ENCODE measurements at places on chromosomes 4 and X. TPM values are rescaled to one million over a fixed set of nuclear protein-coding genes. Genes with fewer than 3 reads are reported as not detected.

DNA sequence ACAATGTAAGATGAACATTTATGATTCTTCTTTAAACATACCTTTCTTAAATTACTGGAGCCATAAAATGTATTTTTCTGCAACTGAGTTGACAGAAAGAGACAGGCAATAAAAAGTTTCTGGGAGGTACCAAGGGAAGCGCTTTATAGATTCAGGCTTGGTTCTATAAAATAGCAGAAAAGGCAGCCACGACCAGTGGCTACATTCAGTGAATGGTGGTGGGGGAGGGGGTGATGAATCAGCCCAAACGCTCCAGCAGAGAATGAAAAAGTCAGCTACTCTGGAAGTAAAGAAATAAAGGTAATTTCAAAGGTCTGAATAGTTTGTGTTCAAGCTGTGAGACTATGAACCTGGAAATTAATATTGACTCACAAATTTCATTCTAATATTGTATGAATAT is 456.1 kb downstream of the KCTD8 start:
- no peak for DNase-seq

Gene FOXR2
- total RNA-seq = not detected

GRCh38 chr4:184284336-184284690 is 66.6 kb upstream of the ENPP6 start:
- no peak for DNase-seq

Gene BRS3
- total RNA-seq = not detected

Gene ELK1
- 13.3 TPM for total RNA-seq

GRCh38 chrX:4825550-4825949 is 1112.1 kb upstream of the PRKX start:
- no peak for DNase-seq

GRCh38 chrX:109844986-109845385 is 111.9 kb upstream of the ACSL4 start:
- no peak for DNase-seq

DNA sequence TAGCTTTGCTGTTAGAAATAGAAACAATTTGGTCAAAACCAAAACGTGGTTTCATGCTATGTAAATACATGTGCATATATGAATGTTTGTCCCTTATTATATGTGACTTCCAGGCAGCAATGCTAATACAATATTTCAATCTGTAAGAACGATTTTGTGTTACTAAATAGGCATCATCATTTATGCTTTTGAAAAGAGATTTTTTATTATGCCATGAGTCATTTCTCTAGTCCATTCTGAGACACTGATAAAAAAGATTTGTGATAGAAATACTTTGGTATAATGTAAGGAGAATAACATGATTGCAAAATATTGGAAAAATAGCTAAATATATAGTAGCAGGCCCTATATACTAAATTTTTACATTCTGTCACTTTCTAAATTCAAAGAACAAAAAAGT is 28.9 kb downstream of the SYNPO2 start:
- peak; percentile 39 for DNase-seq

Gene SPANXN3
- total RNA-seq = not detected

DNA sequence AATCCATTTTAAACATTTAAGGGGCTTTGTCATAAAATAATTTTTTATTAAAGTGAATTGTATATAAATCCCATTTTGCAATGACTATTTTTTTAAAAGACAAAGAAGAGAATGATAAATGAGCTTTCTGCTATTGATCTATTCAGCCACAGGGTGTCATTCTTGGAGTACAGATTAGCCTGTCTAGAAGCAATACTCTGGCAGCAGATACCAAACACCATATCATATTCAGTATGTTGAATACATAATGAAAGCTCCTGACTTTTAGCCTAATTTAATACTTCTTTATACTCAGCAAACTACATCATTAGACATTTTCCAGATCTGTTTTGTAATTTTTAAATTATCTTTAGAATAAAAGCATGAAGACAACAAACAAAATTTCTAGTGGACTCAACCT is 496.3 kb downstream of the PDGFC start:
- DNase-seq = peak; percentile 82

- DNase-seq = no peak
Observed at GRCh38 chr4:161907590-161907955, 256.2 kb downstream of the FSTL5 start.

- DNase-seq = peak; percentile 3
Observed at GRCh38 chr4:142036795-142037583, 400.6 kb downstream of the IL15 start.

Gene CXCL13
- total RNA-seq = not detected

- no peak for DNase-seq
Observed at GRCh38 chrX:100645106-100645505, 1.1 kb downstream of the SRPX2 start.

- no peak for DNase-seq
Observed at GRCh38 chrX:139290310-139290709, 240.2 kb upstream of the F9 start.

DNA sequence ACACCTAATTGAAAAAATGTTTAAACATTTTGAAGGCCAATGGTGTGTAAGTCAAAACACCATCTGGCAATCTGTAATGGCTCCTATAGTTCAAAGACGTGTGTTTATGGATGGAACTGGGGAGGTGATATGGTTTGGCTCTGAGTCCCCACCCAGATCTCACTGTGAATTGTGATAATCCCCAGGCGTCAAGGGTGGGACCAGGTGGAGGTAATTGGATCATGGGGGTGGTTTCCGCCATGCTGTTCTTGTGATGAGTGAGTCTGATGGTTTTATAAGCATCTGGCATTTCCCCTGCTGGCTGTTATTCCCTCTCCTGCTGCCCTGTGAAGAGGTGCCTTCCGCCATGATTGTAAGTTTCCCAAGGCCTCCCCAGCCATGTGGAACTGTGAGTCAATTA is 52.2 kb downstream of the ADRA2C start:
- no peak for DNase-seq

DNA sequence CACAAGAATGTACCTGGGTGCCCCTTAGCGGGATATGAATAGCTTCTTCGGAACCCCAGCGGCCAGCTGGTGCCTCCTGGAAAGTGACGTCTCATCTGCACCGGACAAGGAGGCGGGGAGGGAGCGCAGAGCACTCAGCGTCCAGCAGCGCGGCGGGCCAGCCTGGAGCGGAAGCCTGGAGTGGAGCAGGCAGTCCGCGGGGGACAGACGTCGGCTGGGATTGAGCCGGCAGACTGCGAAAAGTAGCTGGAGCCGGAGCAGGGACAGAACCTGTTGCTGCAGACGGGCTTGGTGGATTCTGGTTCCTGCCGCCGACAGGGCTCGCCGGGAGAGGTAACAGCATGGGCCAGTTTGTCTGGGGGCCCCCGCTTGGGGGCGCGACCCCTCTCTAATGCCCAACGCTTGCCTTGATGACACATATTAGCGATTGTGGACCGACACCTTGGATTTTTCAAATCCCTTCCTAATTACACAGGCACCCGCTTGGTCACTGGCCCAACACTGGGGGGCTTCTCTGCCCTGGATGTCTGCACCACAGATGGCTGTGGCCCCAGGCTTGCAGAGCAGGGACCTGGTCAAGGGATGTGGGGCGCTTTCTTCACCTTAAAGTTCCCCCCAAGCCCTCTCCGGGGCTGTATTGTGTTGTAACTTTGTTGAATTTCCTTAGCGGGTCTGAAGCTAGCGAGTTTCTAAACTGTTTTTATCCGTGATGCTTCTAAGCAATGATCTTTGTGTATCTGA is at the start of gene NPFFR2:
Gene NPFFR2 (plus strand): TSS at position 133 of the 741 bp plus-strand sequence. CDS start 96,592 bp downstream, outside the sequence.
- DNase-seq = peak; percentile 2

DNA sequence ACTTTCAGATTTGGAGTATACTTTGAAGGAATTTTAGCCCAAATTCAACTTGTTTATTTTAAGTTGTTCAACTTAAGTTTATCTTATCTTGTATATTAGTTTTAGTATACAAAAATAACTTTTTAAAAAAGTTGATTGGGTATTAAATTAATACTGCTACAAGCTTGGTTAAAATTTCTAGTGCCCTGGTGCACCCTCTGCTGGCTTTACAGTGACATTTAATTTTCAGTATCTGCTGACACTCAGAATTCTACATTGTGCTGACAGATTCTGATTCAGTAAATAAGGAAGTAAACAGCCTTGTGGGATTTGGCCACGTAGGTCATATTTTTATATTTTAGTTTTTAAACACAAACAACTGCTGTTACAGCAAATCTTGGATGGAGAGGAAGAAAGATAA is 2.9 kb downstream of the EDA start:
- peak; percentile 4 for DNase-seq

Gene RHOXF2
- total RNA-seq = not detected

Gene UFSP2
- total RNA-seq = 53.5 TPM

DNA sequence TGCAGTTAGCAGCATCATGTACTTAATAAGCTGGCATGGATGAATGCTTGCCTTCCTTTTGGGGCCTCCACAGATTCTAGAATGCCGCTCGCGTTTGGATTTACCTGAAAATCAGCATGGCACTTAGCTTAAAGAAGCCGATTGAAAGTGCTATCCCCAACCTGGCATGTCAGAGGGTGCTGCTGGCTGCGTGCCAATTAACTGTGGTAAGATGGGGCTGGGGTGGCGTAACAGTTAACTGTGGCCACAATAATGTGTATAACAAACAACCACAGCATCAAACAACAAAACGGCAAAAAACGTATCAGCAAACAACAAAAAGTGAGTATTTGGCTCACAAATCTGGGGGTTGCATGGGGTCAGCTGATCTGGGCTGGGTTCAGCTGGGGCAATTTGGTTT is 70.5 kb downstream of the CBLL2 start:
- no peak for DNase-seq

DNA sequence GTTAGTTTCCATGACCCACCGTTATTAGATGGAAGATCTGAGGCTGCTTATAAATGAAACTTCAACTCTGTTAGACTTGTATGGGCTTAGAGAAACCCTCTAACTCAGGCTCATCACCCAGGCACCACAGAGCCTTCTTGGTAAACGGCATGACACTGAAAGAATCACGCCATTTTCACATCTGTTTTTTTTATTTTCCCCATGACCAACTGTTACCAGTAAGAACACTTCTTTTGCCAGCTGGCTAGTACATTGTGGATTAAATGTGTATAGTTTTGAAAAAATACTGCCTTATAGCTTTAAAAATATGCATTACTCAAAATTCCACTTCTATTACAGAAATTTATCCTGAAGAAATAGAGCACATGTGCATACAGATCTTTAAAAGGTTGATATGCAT is 48.0 kb upstream of the APELA start:
- no peak for DNase-seq

Gene MAGEC3
- not detected for total RNA-seq

Gene AREG
- 0.54 TPM for total RNA-seq

Gene PPP3CA
- total RNA-seq = 64.4 TPM

GRCh38 chr4:65370709-65371108 is 299.6 kb downstream of the EPHA5 start:
- DNase-seq = no peak

GRCh38 chr4:161256716-161257115 is 907.1 kb downstream of the FSTL5 start:
- no peak for DNase-seq

- no peak for DNase-seq
Observed at GRCh38 chrX:6169407-6169806, 59.3 kb downstream of the NLGN4X start.

DNA sequence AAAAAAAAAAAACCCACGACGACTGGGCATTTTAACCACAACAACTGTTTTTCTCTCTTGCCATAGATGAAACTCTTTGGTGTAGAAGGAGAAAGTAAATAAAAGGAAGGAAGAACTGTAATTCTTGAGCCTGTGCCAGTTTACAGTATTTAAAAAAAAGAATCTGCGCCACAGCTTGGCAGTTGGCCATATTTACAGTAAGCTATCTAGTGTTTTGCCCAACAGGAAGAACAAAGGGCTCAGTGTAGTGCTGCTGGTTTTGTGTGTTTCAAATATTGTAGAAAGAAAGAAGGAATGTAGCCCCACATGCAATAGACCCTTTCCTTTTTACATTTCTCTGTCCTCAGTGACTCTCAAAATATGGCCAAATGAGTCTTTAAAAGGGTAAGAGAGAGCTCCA is 66.1 kb downstream of the NR3C2 start:
- DNase-seq = peak; percentile 36

- DNase-seq = no peak
Observed at GRCh38 chr4:39429476-39430334, 23.0 kb downstream of the KLB start.

Gene STBD1
- total RNA-seq = 3.6 TPM

Gene MBNL3
- total RNA-seq = 10.2 TPM

GRCh38 chrX:121307449-121307848 is 260.0 kb downstream of the GLUD2 start:
- peak; percentile 6 for DNase-seq

DNA sequence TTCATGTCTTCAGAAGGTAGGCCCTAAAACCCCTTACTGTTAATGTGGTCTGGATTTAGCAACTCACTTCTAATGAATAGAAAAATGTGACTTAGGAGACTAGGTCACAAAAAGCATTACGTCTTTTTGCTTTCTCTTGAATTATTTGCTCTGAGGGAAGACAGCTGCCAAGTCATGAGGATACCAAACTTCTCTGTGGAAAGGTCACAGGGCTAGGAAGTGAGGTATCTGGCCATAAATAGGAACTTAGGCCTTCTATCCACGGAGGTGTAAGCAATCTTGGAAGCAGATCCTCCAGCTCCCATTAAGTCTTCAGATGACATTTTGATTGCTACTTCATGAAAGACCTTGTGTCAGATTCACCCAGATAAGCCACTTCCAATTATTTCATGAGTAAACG is 120.6 kb downstream of the JADE1 start:
- no peak for DNase-seq

DNA sequence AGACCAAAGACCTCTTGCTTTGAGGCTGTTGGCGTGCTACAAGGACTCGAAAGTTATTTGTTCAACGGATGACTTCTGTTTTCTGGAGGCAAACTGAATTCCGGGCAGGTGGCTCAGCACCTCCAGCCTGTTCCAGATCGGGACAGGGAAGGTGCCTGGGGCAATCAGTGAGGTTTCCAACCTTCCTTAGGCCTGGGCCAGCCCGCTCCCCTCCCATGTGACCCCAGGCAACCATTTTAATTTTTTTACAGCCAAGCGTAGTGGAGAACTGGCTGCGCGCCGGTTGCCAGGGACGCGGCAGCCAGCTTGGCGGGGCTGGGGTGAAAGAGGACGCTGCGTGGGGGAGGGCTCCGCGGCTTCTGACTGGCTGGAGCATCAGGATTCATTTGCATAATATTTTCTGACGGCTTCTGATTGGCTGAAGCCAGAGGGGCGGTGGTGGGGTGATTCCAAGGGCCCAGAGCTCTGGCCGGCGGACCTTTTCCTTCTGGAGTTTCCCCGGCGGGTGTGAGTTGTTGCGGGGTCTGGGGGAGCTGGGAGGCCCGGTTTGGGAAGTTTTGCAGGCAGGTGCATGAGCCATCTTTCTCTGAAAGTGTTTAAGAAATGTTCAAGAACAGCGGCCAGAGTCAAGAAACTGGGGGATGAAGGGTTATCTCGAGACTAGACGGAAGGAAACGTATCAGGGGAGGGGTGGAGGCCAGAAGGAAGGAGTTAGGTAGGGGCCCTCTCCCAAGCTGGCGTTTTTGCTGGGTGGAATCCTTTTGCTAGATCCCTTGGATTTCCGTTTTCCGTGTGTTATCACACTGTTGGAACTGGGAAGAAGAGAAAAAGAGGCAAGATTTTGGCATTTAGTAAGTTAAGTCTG is at the start of gene MID1IP1:
Gene MID1IP1 (plus strand): TSS at position 479 of the 865 bp plus-strand sequence. CDS start 3,488 bp downstream, outside the sequence.
- DNase-seq = peak; percentile 91

DNA sequence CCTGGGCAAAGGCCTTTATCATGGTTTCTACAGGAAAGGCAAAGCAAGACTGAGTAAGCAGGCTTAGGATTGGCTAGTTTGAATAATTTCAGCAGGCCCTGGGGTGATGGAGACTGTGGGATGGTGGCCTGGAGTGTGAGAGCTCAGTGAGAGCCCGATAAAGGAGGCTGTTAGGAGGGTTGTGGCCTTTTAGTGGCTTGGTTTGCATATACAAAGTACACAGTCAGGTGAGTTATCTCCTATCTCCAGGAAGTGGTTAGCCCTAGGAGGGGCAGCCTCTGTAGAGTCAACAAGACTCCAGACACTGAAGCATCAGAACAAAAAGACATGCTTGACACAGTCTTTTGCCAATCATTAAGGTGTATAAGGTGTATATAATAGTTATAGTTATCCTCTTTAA is 157.2 kb downstream of the CFAP299 start:
- no peak for DNase-seq

All from fibroblast of the aortic adventitia (primary cell).